Stimulated activated CD4-positive, alpha-beta T cell treated with anti-CD3 and anti-CD28 coated beads, Interleukin-2, amount 100 ng/mL, for 4 hours (primary cell): ENCODE measurements at places on chromosomes 6 and 20.

DNA sequence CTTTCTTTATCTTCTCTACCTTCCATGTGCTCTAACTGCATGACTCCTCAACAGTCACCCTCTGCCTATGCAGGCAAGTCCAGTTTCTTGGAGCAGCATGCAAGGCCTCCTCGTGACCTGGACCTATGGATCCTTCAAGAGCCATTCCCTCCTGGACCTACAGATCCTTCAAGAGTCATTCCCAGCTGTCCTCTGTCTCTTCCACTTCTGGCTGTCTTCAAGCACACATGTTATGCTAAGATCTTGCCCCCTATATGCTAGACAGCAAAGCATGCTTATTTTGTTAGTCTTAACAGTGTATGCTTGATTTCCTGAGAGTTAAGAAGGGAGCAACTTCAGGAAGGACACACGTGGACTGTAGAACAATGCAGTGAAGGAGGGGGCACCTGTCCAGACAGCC lies 7.5 kb downstream of the ID4 start:
- DNase-seq: no peak

GRCh38 chr20:62426699-62427131 lies 624 bp downstream of the RBBP8NL start:
- DNase-seq: no peak

DNA sequence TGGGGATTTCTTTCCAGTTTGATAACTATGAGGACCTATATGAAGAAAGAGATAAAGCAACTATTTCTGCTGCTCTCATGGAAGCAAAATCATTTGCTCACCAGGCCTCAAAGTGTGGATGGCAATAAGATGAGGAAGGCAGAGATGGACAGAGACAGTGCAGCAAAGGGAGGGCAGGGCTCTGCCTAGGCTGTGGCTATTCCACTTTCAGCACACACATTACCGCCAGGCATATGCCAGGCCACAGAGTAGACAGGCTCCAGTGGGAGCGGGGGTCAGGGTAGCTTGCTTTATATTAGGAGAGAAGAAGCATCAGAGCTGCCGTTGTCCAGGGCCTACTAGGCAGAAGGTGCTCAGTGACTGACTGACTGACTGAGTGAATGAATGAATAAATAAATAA lies 40.9 kb downstream of the BCL2L1 start:
- no peak for DNase-seq

GRCh38 chr20:3672547-3673171 lies 9.2 kb downstream of the ADAM33 start:
- DNase-seq: no peak

DNA sequence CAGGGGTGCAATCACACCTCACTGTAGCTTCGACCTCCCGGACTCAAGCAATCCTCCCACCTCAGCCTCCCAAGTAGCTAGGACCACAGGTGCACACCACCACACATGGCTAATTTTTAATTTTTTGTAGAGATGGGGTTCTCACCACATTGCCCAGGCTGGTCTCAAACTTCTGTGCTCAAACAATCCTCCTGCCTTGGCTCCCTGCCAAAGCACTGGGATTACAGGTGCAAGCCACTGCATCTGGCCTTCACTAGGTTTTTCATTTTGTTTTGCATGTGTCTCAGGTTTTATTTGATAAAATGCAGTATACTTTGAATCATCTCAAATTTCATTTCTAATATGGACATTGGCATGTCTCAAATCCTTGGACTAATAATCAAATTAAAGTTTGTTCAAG lies 98.7 kb downstream of the SLC16A10 start:
- DNase-seq: no peak

GRCh38 chr20:54272901-54273488 lies 65.1 kb downstream of the PFDN4 start:
- no peak for DNase-seq

GRCh38 chr6:108947114-108947854 lies 99.1 kb downstream of the ARMC2 start:
- DNase-seq: no peak

GRCh38 chr6:124029567-124029966 lies 225.9 kb downstream of the NKAIN2 start:
- no peak for DNase-seq

DNA sequence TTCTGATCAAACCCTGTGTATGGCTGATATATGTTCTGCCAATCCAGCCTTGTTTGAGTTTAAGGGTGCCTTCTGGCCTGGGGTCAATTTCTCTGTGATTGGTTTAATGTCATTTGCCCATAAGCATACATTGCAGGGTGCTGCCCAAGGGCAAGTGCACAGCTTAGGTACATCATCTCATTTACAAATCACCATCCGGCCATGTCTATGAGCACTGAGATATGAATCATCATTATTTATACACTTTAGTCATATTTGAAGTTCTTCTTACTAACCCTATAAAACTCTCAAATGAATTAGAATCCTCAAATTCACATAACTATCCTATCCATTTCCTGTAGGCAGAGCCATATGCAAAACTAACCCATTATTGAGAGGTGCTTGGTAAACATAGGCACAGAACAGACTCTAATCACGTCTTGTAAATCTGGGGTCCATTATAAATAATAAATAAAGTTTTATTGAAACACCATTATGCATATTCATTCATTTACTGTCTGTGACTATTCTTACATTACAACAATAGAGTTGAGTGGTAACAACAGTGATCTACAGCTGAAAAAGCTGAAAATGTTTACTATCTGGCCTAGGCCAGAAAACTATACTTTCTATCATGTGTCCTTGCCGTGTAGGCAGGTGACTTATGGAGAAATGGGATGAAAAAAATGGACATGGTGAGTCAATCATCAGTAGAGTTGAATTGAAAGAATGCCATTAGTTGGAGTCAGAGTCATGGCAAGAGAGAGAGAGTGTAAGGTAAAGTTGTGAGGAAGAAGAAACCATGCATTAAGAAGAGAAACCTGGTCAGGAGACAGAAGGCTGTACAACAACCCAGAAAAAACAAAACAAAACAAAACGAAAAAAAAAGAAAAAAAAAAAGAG lies 25.0 kb downstream of the KCNQ5 start:
- no peak for DNase-seq
